Renal cortex interstitium (tissue), 15 donors: ENCODE measurements at places on chromosomes 1 and 21.
A peak's percentile ranks its signal among the peaks of the same experiment; 100 is the strongest.

GRCh38 chr1:82268826-82269225 lies 468.1 kb downstream of the ADGRL2 start:
- DNase-seq, result no peak

DNA sequence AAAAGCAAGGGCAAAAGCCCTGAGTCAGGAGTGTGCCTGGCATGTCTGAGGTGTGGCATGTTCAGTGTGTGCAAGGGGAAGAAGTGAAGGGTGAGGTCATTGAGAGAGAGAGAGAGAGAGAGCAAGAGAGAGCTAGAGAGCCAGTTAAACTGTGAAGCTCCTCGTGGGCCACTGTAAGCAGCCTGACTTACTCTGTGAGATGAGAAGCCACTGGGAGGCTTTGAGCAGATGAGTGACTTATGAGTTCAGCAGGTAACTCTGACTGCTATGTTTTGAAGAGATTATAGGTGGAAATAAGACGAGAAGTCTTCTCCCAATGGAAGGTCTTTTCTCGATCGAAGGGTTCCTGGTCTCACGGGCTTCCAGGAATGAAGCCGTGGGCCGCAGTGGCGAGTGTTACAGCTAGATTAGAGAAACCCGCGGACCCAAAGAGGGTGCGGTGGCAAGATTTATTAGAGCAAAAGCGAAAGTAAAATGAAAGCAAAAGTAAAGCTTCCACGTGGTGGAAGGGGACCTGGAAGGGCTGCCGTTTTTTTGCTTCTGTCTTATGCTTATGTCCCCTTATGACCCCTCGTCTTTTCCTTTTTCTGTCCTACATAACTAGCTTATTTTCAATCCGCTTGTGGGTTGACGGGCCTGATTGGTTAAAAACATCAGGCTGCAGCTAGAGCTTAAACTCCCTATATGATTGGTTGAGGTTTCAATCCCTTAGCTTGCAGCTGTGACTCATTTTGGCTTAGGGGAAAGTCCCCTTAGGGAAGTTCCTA lies 323.1 kb upstream of the FAM78B start:
- DNase-seq, result no peak

DNA sequence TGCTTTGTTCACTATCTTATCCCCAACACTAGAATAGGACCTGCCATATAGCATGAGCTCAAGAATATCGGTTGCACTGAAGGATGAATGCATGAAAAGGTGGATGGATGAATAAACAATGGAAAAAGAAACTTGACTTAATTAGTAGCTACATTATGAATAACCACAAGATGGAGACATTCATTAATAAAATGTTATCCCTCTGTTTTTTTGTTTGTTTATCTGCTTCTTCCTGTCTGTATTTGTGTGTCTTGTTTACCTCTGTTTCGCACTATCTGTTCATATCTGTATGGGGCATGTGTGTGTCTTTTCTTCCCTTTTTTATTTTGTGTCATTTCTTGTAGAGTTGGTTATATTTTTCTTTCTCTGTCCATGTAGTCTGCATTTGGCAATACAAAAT lies 1.1 kb upstream of the OR14I1 start:
- DNase-seq, result no peak

- no peak for DNase-seq
Observed at GRCh38 chr1:206766251-206766856, 4.2 kb upstream of the IL19 start.

GRCh38 chr1:206634365-206635079 lies 814 bp upstream of the DYRK3 start:
- DNase-seq, result peak; percentile 65

DNA sequence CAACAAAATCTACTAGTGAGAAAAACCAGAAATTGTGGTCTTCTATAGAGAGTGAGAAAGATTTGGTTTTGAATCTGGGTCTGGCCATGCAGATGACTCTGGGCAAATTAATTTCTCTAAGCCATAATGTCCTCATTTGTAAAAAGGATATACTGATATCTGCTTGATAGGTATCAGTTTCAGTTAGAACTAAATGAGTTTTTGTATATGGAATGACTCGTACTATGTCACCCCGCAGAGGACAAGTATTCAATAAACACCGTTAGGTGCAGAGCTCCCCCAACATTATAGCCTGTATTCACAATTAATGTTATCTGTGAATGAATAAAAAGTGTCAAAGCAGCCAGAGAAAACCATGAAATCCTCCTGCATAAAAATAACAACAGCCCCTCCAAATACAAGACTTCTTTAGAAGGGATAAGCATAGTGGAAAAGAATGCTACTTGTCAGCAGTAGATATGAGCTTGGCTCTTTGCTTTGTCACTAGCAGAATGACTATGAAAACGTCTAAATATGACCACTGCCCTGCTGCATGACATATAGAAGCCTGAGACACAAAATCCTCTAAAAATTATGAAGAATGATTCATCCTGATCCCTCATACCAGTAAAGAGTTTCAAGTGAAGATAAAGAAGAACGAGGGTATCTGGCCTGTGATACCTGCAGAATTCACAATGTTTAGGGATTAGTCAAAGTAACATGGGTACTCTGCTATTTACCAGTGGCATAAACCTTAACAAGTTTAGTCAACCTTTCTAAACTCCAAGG lies 17.8 kb downstream of the SCAF4 start:
- DNase-seq, result no peak

DNA sequence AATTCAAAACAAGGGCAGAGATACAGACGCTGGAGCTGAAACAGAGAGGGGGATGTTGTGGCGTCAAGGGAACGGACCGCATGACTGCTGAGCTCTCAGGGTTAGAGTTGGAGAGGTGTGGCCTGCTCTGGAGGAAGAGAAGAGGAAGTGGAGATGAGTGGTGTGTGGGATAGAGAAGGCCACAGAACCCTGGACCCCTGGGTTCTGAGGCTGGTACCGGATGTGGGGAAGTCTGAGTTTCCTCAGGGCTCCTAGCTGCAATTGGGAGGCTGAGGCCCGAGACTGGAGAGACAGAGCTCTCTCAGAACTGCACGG lies 1.8 kb downstream of the BCAN start:
- no peak for DNase-seq

- no peak for DNase-seq
Observed at GRCh38 chr1:206441336-206441967, 28.8 kb upstream of the IKBKE start.

DNA sequence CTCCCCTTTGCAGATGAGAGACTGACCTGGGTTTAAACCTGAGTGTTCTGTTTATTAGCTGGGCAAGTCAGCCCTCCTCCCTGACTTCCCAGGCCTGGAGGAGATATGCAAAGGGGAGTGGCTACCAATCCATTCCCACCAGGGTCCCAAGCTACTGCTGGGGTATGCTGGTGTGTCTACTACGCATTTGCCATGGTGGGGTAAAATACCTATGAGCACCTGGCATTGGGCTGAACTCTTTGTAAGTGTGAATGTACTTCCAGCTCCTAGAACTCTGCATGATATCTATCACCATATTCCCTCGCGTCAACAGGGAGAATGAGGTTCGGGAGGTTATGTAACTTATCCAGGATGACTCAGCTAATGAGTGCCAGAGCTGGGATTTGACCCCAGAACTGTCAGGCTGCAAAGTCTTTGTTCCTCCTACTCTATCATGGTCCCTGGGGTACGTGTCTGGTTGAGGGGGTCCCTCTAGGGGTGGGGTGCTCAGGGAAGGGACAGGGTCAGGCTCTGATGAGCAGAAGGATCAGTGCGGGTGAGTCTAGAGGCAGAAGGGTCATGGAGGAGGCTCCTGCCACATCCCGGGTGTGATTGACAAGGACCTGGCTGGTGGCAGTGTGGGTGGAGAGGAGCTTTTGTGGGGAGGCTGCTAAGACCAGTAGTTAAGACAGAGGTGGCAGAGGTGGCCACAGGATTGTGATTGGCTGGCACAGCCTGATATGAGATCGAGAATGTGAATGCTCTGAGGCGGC lies 16.7 kb downstream of the AMPD2 start:
- DNase-seq, result no peak
